Stomach (tissue), 19 donors: ENCODE measurements at places on chromosomes 7 and 10. TPM values are rescaled to one million over a fixed set of nuclear protein-coding genes. Genes with fewer than 3 reads are reported as not detected.

- DNase-seq: no peak
- no peaks in the 10 kb centered on the region for H3K27me3 ChIP-seq
- H3K4me1 ChIP-seq: no peaks in the 10 kb centered on the region
- H3K36me3 ChIP-seq: peaks cover 22% of the 10 kb centered on the region
- H3K4me3 ChIP-seq: no peak overlapping the region
Measured at GRCh38 chr10:94288361-94289101, 74.2 kb downstream of the NOC3L start.

DNA sequence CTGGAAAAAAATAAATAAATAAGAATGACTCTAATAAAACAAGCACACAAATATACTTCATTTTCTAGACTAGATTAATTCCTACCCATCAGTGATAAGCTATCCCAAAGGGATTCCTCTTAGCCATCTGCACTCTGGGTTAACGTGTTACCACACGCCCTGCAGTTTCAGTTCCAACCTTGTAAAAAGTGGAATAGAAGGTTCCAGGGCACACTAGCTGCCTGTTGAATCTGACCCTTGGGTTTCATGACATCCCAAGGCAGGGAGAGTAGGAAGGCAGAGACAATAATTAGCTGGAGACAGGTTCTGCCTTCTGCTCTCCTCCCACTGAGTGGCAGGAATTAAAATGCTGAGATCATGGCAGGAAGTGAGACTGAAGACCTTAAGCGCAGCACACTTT is 33.5 kb downstream of the SLC37A3 start:
- H3K27me3 ChIP-seq: no peaks in the 10 kb centered on the region
- DNase-seq: no peak
- no peaks in the 10 kb centered on the region for H3K4me1 ChIP-seq
- no peak overlapping the region for H3K4me3 ChIP-seq
- H3K27ac ChIP-seq: no peak overlapping the region
- peaks cover 59% of the 10 kb centered on the region for H3K36me3 ChIP-seq

DNA sequence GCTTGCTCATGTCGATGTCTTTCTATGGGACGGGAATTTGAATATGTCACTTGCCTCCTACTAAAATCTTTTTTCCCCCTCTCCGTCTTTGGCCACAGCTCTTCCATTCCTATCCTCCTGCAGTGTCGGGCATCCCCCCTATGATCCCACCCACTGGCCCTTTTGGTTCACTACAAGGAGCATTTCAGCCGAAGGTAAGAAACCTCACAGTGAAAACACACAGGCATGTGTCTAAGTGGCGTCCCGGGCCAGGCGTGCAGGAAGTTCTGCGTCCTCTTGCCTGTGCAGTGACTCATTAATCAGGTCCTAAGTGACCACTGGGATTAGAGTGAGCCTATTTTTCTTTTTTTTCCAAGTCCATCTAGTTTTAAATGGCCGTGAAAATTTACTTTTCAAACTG is 360.5 kb upstream of the GALNT17 start:
- no peaks in the 10 kb centered on the region for H3K4me1 ChIP-seq
- DNase-seq: no peak
- H3K27me3 ChIP-seq: no peaks in the 10 kb centered on the region

- H3K36me3 ChIP-seq: no peaks in the 10 kb centered on the region
- H3K27ac ChIP-seq: no peak overlapping the region
- no peak for DNase-seq
- H3K4me3 ChIP-seq: no peak overlapping the region
- H3K27me3 ChIP-seq: no peaks in the 10 kb centered on the region
Measured at GRCh38 chr7:49800031-49800430, 26.6 kb downstream of the VWC2 start.

GRCh38 chr7:5226921-5227785 is 37.1 kb downstream of the WIPI2 start:
- H3K27me3 ChIP-seq: no peaks in the 10 kb centered on the region
- no peak for DNase-seq
- H3K4me1 ChIP-seq: no peaks in the 10 kb centered on the region
- no peak overlapping the region for H3K4me3 ChIP-seq

- no peaks in the 10 kb centered on the region for H3K4me1 ChIP-seq
- H3K27me3 ChIP-seq: no peaks in the 10 kb centered on the region
- H3K4me3 ChIP-seq: no peak overlapping the region
- H3K36me3 ChIP-seq: no peaks in the 10 kb centered on the region
- no peak overlapping the region for H3K27ac ChIP-seq
Measured at GRCh38 chr10:30894221-30894620, 137.4 kb downstream of the ZNF438 start.

GRCh38 chr7:11232462-11232861 is 258.8 kb downstream of the PHF14 start:
- H3K4me3 ChIP-seq: no peak overlapping the region
- H3K27ac ChIP-seq: no peak overlapping the region
- H3K36me3 ChIP-seq: no peaks in the 10 kb centered on the region
- H3K27me3 ChIP-seq: no peaks in the 10 kb centered on the region

- H3K4me1 ChIP-seq: no peaks in the 10 kb centered on the region
- DNase-seq: peak; percentile 16
- no peak overlapping the region for H3K4me3 ChIP-seq
- no peak overlapping the region for H3K27ac ChIP-seq
- H3K36me3 ChIP-seq: no peaks in the 10 kb centered on the region
Measured at GRCh38 chr7:13602036-13602435, 387.4 kb downstream of the ETV1 start.

GRCh38 chr7:135382173-135382572 is 127.7 kb downstream of the CNOT4 start:
- no peak overlapping the region for H3K4me3 ChIP-seq
- peaks cover 13% of the 10 kb centered on the region for H3K4me1 ChIP-seq
- no peak overlapping the region for H3K27ac ChIP-seq
- DNase-seq: no peak

RASSF4 gene
- total RNA-seq: 15.4 TPM
